ENCODE measurements at places on chromosomes 4 and X.

- DNase-seq: no peak
These were observed 80.8 kb upstream of the TLR2 start for GRCh38 chr4:153603258-153603657.

- DNase-seq: no peak
These were observed 25.4 kb downstream of the RBPJ start for GRCh38 chr4:26346203-26346620.

- DNase-seq: no peak
These were observed 85.0 kb upstream of the FAM241A start for GRCh38 chr4:112060212-112060611.

DNA sequence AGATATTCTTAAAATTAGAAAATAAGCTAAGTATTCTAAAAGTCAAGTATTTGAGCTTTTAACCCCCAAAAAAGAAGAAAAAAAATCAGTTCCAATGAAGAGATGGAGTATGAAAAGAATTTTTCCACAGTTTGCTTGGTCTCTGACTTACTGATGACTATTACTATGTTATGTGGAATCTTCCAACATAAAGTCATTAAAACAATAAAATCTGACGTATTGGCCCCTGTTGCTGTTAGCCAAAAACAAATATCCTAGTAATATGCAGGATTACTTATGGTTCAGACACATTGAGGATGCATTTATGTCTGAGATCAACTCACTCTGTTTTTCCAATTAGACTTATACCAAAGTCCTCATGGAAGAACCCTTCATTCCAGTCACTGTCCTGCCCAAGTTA lies 517.2 kb upstream of the ADGRL3 start:
- no peak for DNase-seq

DNA sequence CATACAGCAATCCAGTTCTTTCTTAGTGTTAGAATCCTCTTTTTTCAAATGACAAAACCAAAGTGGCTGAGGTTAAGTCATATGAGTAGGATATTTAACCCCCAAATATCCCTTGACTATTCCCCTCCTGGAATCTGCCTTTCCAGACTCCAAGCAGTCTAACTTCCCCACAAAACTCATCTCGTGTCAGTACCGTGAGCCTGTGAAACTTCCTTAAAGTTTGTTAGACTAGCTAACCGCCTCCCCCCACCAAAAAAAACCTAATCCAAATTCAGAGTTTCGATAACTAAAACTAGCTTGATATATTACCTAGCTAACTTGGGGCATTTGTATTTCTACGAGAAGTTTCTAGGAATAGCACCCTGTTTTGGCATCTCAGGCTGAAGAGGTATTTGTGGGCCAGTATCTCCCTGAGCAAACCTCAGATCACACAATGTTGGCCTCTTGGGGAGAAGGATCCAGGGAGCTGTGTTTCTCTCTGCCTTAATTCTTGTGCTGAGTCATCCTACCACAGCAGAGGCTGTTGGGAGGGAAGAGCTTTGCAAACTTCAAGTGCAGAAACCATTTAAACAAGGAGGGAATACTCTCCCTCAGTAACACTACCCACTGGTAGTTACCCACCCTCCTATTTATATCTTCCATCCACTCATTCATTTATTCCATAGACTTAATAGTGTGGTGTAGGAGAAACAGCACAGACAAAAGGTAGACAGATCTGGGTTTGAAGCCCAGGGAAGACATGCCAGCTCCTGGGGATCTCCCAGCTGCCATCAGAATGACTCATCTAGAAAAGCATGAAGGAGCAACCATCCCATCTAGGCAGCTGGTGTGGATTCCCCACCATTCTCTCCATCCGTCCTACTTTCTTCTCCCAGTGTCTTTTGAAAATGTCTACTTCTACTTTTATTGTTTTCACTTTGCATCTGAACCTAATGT lies 39.3 kb upstream of the TXK start:
- no peak for DNase-seq

DNA sequence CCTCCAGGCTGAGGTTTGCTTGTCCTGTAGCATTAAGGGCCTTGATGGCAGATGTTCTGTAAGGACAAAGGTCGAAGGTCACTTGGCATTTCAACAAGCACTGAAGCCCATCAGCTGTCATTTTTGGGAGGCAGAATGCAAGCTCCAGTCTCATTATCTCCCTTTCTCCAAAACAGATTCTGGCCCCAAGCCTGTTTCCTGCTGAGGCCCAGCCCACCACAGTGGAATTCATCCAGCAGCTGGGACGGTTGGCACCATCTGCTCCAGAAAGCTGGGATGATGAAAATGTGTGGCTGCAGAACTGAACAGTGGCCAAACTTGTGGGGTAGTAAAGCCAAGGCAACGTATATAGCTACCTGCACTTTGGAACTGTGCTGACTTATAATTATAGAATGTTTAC lies 17.7 kb upstream of the PPEF2 start:
- DNase-seq: no peak

- no peak for DNase-seq
These were observed 1454.1 kb downstream of the PCDH19 start for GRCh38 chrX:98956014-98956413.
